ENCODE measurements at places on chromosomes 13 and 19.

- peak; percentile 46 for DNase-seq
Measured at GRCh38 chr19:41999071-41999877, 5.2 kb upstream of the ATP1A3 start.

- DNase-seq, result no peak
Measured at GRCh38 chr13:26716984-26717383, 43.6 kb downstream of the GPR12 start.

DNA sequence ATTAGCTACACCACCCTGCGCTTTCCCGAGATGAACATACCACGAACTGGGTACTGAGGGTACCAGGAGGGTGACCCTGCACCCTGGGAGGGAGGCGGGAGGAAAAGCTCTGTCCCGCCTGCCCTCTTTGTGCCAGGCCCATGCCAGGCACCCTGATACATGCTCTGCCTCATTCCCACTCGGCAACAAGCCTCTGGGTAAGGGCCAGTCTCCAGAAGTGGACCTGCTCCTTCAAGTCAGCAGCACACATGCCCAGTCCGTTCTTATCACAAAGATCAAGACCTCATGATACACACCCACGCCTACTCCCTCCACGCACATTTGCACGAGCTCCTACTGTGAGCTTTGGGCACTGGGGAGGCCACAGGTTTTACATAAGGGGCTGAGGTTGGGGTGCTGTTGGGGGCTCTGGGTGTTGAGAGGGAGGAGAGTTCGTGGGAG lies 2.0 kb upstream of the FFAR1 start:
- no peak for DNase-seq

- no peak for DNase-seq
Measured at GRCh38 chr13:77353995-77354394, 27.1 kb upstream of the MYCBP2 start.

GRCh38 chr19:6696239-6696820 lies 24.1 kb downstream of the C3 start:
- no peak for DNase-seq

DNA sequence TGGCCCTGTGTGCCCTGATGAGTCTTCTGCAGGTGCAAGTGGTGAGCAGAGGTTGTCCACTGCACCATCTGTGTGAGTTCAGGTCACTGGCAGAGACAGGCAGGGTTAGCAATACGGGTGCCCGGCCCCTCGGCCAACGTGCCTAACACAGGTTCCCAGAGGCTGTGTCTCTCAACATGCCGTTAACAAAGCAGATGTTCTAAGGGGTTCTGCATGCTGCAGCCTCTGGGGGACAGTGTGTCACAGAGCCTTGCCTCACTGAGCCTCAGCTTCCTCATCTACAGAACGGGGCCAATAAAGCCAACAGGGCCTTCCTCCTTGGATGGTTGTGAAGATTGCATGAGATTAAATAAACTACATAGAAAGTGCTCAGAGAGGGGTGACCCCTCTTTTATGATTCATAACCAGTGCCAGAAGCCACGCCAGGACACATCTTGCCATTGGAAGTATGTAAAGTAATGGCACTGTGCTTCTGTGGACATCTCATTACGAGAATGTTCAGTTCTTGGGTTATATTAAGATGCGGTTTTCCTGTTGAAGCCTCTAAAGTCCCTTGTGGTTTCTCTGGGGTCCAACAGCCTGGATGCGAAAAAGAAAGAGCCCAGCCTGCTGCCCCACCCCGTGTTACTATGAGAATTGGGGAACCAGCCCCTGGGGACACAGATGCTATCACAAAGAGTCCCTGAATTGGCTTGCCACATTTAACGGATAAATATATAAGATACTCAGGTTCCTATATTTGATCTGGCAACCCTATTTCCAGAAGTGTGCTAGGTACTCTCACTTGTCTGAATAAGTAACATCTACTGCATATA lies 11.2 kb upstream of the ARHGEF18 start:
- DNase-seq, result no peak

DNA sequence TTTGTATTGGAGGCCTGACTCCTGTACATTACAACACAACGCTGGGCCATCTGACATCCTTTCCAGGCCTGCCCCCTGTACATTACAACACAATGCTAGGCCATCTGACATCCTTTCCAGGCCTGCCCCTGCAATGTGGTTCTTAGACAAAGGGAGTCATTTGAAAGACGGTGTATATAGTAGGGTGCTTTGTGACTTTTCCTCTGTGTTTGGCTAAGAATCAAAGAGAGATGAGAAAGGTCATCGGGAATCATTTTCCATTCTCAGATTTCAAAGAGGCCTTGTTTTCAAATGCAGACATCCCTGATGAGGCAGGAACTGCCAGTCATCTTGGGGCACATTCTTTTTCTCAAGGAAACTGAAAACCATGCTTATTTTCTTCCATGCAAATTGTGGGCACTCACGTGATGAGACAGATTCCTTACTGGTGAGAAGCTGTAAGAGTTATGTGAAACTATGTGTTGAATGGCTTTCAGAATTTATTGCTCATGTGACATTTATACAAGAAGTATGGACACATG lies 551.6 kb downstream of the MYO16 start:
- DNase-seq, result no peak

- no peak for DNase-seq
Measured at GRCh38 chr13:27744801-27745200, 47.5 kb upstream of the GSX1 start.

DNA sequence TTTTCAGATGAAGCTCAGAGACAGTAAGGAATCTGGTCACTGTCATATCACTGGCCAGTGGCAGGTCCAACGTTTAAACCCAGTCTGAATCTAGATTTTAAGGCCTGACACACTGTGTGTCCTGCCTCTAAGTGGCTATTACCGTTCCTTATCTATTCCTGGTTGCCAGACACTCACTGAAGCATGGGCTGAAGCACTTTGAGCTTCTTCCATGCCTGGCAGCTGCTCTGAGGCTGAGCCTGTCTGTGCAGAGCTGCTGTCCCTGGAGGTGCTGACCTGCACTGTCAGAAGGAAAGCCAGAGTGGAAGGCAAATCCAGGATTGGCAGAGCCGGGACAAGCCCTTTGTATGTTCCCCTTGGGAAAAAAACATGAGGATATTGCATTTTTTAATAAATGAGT lies 109.2 kb upstream of the SLC7A1 start:
- DNase-seq, result no peak

GRCh38 chr13:111461445-111462149 lies 141.2 kb downstream of the TEX29 start:
- DNase-seq, result no peak

GRCh38 chr13:53250272-53250875 lies 221.8 kb downstream of the OLFM4 start:
- DNase-seq, result peak; percentile 97

- DNase-seq, result no peak
Measured at GRCh38 chr19:11506101-11506555, 489 bp upstream of the ZNF653 start.

- DNase-seq, result no peak
Measured at GRCh38 chr19:39424934-39425333, 10.8 kb downstream of the RPS16 start.

GRCh38 chr19:4174895-4175668 lies 7.3 kb downstream of the SIRT6 start:
- DNase-seq, result no peak

- DNase-seq, result no peak
Measured at GRCh38 chr13:111025310-111025709, 89.8 kb upstream of the ARHGEF7 start.

DNA sequence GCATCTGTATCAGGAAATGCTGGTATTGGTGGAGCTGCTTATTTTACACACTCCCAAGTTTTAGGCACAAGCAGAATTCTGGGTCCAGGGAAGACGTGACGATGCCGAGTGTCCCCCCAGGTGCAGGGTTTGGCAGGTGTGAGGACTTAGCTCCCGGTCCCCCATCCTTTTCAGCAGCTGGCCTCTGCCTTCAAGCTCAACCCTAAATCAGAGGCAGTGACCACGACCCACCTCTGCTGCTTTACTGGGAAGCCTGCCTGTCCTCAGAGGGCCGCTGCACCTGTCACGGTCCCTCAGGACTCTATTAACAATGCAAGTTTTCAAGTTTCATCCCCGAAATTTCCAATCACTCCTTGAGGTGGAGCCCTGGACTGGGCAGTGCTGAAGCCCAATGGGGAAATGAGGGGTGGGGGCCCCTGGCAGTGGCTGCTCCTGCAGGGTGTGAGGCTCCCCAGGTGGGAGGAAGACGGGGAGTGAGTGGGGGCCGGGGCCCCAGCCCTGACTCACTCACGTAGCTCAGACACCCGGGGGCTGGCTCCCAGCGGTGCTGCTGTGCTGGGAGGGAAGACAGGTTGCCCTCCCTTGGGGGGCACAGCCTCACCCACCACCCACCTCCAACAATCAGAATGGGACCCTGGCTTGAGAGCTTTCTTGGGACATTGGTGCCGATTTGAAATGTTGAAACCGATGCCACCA lies 92.6 kb upstream of the MCF2L start:
- no peak for DNase-seq

- DNase-seq, result no peak
Measured at GRCh38 chr19:18969931-18970659, 29.1 kb upstream of the HOMER3 start.

- DNase-seq, result peak; percentile 86
Measured at GRCh38 chr13:59363313-59363712, 800.4 kb downstream of the DIAPH3 start.

DNA sequence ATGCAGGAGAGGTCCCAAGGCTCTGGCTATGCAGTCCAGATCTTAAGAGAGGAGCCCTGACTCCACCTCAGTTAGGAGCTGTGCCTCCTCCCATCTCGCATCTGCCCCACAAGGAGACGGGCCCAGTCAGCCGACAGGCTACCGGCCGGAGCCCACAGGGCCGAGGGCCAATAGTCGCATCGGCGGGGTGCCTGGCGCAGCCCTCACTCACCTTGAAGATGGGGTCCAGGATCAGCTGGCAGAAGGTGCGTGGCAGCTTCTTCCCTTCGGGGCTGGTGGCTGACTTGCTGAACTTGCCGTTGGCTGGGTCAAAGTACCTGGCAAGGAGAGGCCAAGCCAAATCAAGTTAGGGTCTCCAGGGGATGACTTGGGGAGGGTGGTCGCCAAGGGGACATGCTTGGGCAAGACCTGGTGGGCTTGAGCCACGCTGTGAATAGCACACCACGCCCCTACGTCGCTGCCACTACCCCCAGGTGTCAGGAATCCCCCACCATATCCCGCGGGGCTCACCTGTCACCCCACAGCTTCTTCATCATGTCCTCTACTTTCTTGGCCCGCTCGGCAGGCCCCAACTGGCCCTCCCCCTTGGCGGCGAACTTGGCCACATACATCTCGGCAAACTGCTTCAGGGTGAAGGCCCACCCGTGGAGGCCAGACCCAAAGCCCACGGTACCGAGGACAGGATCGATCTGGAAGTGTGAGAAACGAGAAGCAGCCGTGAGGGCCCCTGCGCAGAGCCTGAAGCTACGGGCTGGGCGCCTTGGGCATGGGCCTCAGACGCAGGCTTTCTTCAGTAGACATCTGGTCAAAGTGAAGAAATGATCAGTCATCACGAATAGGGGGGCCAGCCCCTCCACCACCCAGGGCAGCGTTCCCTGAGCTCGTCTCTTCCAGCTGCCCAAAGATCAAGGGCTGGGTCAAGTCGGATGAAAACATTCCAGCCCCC lies 3.3 kb downstream of the EEF2 start:
- peak; percentile 40 for DNase-seq

GRCh38 chr19:43936188-43936587 lies 1.1 kb upstream of the ZNF45 start:
- DNase-seq, result no peak

- DNase-seq, result peak; percentile 86
Measured at GRCh38 chr19:41993612-41994483, at the start of gene ATP1A3. Gene ATP1A3, minus strand, starts transcription at chr19:41994230. Its CDS starts 154 bp downstream, at chr19:41994076.

Data from NCI-H1417 (cell line).